ENCODE measurements at places on chromosomes 5 and 9.

- DNase-seq, result peak; percentile 48
Observed at GRCh38 chr9:4508907-4509589, 18.8 kb downstream of the SLC1A1 start.

- no peak for DNase-seq
Observed at GRCh38 chr5:133995883-133996563, 8.8 kb downstream of the VDAC1 start.

- DNase-seq, result no peak
Observed at GRCh38 chr9:98284754-98285153, 29.3 kb upstream of the TBC1D2 start.

GRCh38 chr5:135203593-135204036 lies 169.6 kb upstream of the PITX1 start:
- peak; percentile 35 for DNase-seq

DNA sequence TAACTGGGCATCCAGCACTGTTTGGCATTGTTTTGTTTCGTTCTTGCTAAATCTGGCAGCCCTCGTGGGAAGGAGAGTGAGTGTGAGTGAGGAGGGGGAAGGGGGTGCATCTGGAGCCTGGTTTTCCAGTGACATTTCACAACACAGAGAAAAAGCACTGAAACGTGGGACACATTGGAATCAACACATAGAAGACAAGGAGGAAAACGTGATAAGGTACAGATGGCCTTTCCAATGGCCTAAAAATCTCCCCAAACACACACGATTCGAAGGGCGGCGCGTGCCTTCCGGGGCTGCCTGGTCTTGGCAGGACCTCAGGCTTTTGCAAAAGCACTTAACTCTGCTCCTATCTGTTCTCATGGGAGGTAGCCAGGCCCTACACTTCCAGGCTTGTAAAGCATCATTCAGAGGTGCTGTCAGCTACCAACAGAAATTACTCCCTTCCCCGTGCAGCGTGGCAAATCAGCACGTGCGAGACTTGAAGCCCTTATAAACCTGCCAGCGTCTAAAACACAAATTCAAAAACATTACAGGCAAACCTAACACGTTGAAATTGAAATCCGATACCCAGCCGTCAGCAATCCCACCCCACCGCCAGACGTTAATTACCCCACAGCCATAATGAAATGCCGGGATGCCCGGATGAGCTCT lies 129.4 kb downstream of the OLFM1 start:
- DNase-seq, result no peak

GRCh38 chr9:79684711-79685575 lies 113.2 kb downstream of the TLE4 start:
- no peak for DNase-seq

DNA sequence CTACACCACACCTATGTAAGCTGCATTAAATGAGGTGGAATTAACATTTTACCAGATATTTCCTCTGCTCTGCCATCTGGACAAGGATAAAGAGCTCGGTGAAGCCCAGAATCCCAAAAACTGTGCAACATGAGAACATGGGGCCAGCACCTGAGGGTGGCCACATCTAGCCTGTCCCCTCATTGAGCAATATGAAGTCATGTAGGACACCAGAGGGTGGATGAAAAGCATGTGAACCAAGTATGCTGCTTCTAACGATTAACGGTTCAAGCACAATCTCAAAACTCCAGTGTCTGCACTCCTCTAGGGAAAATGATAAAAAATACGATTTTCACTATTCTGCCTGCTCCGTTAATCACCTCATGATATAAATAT lies 545.8 kb downstream of the EBF1 start:
- no peak for DNase-seq

DNA sequence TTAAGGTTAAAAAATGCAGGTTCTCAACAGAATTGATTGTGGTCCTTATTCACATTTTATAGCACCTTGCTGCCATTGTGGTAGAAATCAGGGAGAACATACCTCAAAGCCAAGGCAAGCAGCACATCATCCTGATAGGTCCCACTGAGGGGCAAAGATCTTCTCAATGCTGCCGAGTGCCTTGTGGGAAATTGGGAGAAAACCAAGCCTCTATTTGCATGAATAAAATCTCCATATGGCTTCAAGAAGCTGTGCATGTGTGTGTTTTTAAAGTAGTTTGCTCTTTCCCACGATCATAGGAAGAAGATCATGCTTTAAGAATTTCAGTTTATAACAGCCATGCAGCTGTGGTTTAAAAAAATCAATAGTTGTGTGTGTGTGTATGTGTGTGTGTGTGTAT lies 216.9 kb upstream of the FBXL7 start:
- DNase-seq, result no peak

GRCh38 chr5:43854697-43855292 lies 251.8 kb downstream of the NNT start:
- no peak for DNase-seq
